ENCODE measurements at places on chromosomes 5 and 9.

- no peak for DNase-seq
These were observed 20.4 kb downstream of the ZBTB5 start for GRCh38 chr9:37444890-37445289.

DNA sequence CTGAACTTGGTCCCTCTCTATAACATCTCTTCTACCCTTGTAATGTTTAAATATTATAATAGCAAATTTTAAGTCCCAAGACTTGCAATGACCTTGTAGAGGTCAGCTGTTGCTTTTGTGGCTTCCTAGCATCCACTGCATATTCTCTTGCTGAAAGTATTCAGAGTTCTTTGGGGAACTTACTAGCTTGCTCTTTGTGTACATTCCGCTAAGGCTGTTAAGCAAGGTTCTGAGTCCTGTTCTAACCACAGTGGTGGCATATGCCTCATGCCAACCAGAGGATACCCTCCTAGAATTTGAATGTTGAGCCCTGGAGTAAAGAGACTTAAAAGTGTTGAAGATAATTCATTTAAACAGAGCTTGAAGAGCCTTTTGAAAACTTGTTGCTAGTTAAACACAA, 570.9 kb downstream of the TLE1 start:
- no peak for DNase-seq

GRCh38 chr5:146877783-146878475, 628 bp downstream of the PPP2R2B start:
- DNase-seq, result no peak

DNA sequence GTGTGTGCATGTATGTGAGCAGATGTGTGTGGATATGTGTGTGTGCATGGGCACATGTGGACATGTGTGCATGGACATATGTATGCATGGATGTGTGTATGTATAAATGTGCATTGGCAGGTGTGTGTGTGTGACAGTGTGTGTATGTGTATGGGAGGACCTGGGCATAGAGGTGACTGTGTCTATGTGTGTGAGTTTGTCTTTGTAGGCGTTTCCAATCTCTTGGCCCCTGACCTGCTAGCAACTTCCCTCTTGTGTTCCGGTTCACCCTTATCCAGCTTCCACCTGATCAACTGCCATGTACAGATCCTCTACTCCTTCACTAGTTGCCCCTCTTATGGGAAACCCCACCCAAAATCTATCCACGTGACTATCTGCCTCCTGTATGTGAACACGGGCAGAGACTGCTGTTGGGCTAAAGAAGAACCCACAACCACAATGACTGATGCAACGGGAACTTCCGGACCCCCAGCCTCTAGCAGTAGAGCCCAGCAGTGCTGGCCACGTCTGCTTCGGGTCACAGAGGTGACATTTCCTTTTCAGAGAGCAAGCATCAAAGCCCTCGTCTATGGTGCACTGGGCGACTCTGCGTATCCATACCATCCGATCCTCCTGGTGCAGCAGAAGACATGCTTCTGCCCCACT, 24.9 kb upstream of the GADD45G start:
- DNase-seq, result no peak

DNA sequence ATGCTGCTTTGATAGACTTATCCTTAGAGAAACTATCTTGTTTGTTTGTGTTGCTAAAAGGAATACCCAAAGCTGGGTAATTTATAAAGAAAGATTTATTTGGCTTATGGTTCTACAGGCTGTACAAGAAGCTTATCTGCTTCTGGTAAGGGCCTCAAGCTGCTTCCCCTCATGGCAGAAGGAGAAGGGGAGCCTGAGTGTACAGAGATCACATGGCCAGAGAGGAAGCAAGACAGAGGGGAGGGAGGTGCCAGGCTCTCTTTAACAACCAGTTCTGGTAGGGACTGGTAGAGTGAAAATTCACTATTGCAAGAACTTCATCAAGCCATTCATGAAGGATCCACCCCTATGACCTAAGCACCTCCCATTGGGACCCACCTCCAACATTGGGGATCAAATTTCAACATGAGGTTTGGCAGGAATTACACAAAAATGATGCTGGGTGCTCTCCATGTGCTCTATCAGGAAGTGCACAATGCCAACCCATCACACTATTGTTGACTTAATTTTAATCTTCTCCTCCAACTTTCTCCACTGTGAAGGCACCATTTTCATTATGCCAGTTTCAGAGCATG, 115.1 kb upstream of the SHB start:
- no peak for DNase-seq

- no peak for DNase-seq
These were observed 181.3 kb downstream of the ESM1 start for GRCh38 chr5:54804086-54804485.
